ENCODE measurements at places on chromosomes 11 and 22. TPM values are rescaled to one million over a fixed set of nuclear protein-coding genes. Genes with fewer than 3 reads are reported as not detected.

The GRK3 gene
- total RNA-seq, result 13.6 TPM

The CCDC188 gene
- not detected for total RNA-seq

The C11orf52 gene
- total RNA-seq, result not detected

The SYCE3 gene
- 3.9 TPM for total RNA-seq

The NCAM1 gene
- 0.39 TPM for total RNA-seq

DNA sequence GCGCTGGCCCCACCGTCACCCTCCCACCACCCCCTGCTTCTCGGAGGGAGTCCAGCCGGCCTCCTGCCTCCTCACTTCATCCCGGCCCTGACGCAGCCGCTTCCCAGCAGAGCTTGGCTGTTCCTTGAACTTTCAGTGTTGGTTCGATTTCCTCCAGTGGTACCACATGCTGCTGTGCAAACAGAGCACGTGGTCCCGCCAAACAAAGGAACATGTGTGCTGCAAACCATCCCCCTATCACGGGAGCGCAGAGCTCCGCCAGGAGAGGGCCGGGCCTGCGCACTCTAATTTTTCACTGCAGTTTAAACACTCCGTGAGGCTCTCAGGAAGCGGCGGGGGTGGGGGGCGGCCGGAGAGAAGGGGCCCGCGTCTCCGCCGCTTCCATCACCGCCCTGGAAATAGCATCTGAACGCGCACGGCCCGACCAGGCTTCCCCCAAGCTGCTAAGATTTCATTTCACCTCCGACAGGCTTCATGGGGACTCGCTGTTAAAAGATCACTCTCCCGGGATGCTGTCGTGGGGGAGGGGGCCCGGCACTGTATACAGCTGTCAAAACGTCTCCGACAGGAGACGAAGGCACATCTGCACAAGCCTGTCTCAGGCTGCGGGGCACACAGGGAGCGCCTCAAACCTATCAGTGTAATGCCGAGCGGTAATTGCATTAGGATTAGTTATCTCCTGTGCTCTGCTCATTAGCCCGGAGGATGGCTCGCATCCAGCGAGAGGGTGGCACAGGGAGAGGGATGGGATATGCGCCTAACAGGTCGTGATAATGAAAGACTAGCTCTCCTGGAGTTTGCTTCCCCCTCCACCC, 269.9 kb upstream of the SORL1-AS1 start:
- DNase-seq, result no peak

DNA sequence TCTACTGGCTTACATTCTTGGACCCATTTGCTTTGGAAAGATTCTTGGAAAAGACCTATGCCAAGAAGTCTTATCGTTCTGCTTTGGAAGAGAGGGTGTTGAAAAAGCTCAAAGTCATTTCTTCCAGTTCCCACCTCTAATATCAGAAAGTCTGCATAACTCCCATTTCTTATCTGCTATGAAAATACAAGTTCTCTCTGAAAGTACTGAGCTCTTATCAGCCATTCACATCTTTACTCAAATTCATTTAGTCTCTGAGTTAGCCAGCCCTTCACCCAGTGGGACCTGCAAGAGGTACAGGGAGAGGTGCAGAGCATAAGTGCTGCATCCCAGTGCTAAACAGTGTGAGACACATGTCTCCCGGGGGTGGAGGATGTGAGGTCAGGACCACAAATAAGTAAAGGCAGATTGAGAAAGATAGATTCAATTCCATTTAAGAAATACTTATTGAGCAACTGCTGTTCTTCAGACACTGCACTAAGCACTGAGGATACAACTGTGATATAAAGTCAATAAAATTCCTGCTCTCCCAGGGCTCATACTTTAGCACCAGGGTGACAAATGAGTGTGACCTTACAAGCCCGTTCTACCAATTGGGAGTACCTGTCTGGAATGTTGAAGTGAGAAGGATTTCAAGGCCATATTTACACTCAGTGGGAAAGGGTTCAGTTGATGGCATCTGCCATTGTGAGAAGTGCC, 76.7 kb downstream of the PISD start:
- no peak for DNase-seq

DNA sequence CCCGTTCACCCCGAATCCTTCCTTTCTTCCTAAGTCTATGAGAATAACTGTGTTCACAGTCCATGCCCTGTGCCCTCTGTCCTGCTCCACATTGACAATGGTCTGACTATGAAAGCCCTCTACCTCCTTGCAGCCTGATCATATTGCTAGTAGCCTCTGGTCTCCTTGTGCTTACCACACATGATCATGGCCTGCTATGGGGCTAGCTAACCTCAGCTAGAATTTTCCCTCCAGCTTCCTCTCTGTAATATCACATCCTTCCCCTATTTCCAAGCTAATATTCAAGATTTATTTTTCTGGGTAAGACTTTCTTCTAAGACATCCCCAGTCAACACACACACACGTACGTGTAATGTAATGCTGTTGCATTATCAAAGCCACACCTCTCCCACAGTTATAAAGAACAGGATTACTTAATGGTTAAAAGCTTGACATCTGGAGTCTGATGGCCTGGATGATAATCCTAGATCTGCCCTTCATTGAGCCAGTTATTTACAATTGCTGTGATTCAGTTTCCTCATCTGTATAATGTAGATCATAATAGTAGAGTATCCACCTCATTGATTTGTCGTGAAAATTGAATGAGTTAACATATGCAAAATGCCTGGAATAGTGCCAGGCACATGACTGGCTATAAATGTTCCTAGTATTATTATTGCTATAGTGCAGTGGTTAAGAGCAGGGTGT, 214.4 kb upstream of the BLID start:
- DNase-seq, result no peak

GRCh38 chr11:23181022-23181807, 320.9 kb upstream of the CCDC179 start:
- no peak for DNase-seq

- no peak for DNase-seq
These were observed 58.2 kb downstream of the YAP1 start for GRCh38 chr11:102168481-102168880.

GRCh38 chr22:41264408-41264941, 21.5 kb downstream of the RANGAP1 start:
- no peak for DNase-seq

DNA sequence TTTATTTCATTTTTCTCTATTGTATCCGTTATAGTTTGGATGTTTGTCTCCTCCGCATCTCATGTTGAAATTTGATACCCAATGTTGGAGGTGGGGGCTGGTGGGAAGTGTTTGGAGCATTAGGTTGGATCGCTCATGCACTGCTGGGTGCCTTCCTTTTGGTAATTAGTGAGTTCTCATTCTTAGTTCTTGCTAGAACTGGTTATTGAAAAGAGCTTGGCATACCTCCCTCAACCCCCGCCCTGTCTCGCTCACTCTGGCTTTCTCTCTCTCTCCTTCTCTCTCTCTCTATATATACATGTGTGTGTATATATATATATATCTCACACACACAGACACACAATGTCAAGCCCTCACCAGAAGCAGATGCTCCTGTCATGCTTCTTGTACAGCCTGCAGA, 978.7 kb downstream of the DLG2 start:
- DNase-seq, result no peak

GRCh38 chr11:76837696-76838677, 22.7 kb upstream of the ACER3 start:
- DNase-seq, result no peak

DNA sequence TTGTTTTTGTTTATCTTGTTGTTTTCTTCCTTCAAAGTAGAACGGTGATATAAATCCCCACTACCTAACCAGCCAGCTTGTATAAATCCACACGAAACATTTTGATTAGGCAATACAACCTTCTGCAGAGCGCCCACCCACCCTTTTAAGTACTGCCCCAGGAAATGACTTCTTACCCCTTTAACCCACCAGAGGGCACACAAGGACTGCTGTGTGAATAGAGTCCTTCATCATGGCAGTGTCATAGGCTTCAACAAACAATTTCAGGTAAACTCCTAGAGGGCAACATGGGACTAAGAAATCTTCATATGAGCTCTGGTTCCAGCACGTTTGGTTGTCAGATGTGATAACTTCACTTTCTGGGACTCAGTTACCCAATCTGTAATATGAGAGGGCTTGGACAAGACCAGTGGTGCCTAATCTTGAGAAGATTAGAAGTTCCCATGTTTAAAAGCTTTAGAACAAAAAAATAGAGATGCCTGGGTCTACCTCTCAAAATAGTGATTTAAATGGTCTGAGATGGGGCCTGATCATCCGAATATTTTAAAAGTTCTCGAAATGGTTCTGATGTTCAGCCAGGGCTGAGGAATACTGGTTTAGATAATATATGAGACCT, 56.1 kb downstream of the PIWIL4 start:
- peak; percentile 56 for DNase-seq

DNA sequence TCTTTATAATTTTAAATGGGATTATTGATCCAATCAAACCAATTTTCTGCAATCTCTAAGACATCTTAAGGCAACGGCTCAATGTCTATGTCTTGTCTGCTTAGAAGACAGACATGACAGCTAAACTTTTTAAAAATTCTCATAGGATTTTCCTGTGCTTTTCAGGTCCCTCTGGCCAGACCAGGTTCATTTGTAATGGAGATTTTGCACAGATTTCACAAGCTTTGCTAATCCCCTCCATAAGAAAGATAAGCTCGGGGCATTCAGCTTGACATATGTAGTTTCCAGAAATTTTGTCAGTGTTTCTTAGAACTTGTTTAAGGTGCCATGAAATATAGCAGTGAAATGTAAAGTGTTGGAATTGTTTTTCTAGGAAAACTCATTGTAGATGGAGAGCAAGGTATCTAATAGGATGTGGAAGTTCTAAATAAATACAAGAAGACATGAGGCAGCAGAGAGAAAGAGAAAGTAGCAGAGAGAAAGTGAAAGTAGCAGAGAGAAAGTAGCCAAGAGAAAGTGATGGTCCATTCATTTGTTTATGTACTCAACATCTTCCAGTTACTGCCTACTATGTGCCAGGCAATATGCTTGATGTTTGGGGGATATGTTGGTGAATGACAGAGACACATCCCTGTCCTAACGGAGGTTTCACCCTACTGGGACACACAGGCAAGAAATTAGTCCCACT, 219.1 kb upstream of the ARHGAP42 start:
- no peak for DNase-seq

DNA sequence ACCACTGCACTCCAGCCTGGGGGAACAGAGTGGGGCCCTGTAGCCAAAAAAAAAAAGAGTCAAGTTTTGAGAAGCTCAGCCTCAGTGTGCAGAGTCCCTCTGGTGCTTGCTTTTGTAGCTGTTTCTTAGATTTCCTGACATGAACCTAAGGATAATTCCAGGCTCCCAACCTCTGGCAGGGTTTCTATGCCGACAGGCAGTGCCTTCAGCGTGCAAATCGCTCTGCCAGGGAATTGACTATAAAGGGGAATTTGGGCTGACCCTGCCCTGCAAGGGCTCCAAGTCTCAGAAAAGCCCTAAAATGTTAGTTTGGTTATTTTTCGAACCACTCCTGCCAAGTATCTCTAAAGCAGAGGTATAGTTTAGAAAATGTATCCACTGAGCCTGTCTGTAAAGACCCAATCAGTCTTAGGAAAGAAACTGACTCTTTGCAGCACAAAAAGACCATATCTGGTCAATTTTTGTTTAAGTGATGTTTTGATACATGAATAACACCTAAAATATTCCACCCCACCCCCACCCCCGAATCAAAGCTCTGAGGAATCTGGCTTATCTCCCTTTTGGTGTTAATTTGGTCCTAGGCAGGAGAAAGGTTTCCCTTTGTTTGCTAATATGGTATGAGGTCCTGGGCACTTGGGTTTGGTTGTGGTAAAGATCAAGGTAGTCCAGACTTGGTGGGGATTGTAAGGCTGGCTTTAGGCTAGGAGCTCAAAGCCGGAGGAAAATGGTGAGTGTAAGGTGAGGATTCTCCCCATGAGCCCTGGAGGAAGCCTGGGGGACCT, 49.7 kb downstream of the ANO1 start:
- DNase-seq, result no peak

DNA sequence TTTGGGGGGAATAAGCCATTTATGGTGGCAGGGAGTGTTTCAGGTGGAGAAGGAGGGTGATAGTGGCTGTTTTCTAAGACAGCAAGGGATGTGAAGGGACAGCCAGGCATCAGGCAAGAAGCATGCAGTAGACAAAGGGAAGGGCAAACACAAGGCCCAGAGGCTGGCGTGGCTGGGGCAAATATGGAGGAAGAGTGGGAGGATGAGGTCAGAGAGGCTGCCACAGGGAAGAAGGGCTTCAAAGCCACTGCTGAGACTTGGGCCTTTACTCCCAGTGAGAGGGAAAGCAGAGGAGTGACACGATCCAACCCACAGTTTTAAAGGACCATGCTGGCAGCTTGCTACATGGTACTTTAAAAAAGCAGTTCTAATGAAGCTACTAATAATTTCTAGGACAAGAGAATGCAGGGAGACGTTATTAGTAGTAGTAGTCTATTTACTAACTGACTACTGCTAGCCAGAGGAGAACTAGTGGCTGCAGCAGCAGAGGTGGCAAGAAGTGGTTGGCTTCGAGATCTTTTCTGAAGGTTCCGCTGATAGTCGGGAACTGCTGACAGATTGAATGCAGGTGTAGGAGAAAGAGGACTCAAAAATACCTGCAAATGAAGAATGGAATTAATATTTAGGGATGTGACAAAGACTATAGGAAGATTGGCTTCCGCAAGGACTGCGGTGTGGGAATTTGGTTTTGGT, 13.7 kb downstream of the KMT5B start:
- no peak for DNase-seq

- DNase-seq, result no peak
These were observed 24.4 kb downstream of the PGA5 start for GRCh38 chr11:61265357-61265756.
